ENCODE measurements at places on chromosomes 1 and 21.

GRCh38 chr1:187167555-187167954, 338.8 kb downstream of the PLA2G4A start:
- DNase-seq, result no peak

DNA sequence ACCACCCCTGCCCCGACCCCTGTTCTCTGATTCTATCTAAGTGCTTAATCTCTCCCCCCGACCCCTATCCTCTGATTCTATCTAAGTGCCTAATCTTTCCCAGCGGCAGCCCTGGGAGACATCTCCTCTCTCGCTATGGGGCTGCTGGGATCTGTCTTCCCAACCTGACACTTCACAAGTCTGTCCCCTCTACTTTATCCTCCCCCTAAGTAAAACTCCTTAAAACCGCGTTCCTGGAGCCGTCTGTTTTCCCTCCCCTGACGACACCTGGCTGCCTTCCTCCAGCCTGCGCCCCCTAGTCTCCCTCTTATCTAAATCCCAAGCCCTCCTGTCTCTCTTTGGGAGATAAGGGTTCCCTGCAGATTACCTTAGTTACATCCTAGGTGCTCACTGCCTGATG, 30.5 kb downstream of the EPHB2 start:
- no peak for DNase-seq

GRCh38 chr1:27038020-27038419, 25.4 kb upstream of the TENT5B start:
- no peak for DNase-seq

- DNase-seq, result no peak
Measured at GRCh38 chr1:53145051-53145600, 2.7 kb upstream of the SLC1A7 start.

DNA sequence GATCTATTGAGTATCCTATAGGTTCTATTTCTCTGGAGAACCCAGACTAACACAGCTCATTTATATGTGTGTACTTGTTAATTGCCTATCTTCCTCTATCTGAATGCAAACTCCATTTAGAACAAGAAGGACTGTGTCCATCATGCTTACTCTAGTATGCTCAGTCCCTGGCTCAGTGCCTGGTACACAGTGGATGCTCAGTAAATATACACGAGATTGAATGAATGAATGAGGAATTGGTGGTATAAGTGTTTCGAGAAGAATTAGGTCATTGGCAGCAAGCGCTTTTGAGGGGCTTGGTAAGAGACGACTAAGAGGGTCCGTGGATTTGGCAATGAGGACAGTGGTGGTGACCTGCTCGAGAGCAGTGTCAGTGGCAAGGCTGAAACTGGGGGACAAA, 112.5 kb downstream of the CSMD2 start:
- no peak for DNase-seq

- DNase-seq, result no peak
Measured at GRCh38 chr1:36301220-36301619, 4.9 kb upstream of the SH3D21 start.

DNA sequence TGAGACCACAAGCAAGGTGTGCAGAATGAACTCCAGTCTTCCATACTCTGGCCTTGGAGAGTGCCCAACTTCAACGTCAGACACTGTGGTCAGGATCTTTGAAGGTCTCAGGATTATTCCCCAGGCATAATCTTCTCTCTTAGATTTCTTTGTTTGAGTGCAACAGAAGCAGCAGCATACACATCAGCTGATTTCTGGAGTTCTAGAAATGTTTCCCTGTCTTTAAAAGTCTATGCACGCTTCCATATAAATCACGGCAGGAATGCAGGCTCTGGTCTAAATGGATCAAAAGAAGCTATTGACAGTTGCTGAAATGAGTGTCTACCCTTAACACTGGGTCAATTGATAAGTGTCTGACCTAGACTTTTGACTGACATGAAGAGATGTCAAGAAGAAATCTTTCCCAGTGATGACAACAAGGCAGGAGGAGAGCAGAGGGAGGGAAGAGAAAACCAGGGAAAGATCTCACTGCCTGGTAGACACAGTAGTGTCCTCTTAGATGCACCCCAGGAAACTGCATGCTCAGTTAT, 279.7 kb downstream of the SPATA17 start:
- DNase-seq, result no peak

All from fibroblast of skin of right quadriceps (primary cell).